ENCODE measurements at places on chromosomes 7 and 10.

DNA sequence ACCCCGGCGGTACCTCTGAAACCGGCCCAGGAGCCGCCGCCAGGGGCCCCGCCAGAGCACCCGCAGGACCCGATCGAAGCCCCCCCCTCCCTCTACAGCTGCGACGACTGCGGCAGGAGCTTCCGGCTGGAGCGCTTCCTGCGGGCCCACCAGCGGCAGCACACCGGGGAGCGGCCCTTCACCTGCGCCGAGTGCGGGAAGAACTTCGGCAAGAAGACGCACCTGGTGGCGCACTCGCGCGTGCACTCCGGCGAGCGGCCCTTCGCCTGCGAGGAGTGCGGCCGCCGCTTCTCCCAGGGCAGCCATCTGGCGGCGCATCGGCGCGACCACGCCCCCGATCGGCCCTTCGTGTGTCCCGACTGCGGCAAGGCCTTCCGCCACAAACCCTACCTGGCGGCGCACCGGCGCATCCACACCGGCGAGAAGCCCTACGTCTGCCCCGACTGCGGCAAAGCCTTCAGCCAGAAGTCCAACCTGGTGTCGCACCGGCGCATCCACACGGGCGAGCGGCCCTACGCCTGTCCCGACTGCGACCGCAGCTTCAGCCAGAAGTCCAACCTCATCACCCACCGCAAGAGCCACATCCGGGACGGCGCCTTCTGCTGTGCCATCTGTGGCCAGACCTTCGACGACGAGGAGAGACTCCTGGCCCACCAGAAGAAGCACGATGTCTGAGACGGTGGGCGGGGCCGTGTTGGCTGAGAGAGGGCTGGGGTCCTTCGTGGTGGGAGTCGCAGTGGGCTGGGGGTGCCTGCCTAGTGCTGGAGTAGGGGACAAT, 3.8 kb downstream of the REPIN1 start:
- no peak for DNase-seq

DNA sequence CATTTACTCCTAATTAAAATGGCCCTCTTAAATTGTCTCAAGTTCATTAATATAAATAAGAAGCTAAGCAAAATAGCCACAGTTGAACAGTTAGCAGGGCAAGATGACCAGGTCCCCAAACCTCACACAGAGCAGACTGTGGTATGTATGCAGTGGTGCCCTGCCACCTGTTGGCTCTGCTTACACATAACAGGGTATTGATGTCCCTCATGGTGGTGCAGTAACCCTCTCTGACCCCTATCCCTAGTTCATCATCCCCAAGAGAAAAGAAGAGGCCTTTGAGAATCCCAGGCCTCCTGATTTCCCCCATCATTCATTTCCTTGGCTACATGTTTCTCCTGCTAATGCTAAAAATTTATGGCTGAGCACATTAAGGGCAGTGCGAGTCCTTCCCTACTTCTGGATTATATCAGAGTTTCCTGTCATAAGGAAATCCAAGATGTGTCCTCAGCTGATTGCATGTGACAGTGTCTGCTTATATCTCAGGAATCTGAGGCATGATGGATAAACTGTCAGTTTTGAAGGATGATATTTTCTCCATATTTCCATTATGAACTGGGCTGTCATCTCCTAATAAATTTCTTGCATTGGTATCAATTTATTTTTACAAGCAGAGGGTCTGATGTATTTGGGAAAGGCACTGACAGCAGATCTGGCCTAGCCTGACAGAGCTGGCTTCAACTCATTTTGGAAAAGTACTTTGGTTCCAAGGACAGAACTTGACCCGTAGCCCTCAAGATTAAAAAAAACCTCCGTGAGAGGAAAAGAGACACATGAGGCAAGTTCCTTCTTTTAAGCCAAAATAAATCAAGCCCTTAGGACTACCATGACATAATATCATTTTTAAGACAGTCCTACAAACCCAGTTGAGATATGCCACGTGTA, 880.6 kb downstream of the LRMDA start:
- DNase-seq: no peak

DNA sequence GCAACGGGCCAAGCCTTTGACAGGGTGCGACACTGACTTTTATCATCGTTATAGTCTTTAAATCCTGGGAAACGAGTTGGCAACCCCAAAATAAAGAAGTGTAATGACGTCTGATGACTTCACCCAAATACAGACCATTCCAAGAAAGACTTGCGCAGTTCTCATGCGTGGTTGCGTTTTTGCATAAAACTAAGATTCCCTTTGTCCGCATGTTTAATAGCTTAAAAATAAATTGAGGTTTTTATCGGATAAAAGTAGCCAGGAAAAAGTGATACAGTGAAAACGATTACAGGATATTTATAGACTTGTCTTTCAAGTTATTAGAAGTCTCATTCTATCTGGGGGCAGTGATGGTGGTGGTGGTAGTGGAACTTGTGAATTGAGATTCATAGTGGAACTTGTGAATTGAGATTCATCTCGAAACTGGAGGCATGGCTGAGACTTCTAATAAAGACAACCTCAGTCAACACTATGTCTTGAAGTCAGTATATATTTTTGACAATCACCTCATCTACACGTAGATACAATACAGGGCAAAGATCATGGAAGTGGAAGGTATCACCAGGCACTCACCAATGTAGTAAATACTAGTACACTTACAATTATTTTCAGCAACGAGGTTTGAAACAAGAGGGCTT, 1.2 kb upstream of the NAMPT start:
- no peak for DNase-seq

GRCh38 chr7:105149827-105150226, 135.8 kb downstream of the KMT2E start:
- DNase-seq: no peak

DNA sequence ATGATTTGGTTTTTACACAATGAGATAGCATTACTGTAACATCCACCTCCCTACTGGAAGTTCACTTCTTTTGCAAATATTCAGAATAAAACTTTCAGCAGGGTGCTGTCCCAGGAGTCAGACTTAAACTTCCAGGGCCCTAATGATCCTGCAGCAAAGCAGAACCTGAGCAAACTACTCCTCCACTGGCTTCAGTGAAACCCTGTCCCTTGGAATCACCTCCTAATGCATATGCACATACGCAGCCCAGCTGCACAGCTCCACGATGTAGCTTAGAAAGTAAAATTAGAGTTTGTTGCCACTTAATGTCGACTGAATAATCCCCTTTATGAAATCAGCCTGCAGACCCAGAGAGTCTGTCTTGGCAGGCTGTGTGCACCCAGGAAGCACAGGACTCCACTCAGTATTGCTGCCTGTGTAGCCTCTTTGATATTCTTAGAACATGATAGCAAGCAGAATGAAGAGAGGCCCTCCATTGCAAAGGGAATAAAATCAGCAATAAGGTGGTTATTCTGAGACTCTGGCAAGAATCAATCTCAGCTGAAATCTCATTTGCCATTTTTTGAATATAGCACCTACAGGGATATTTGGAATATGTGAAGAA, 1.6 kb downstream of the NPSR1 start:
- DNase-seq: no peak

- no peak for DNase-seq
Measured at GRCh38 chr10:131000244-131000643, 311.3 kb downstream of the TCERG1L start.
